ENCODE measurements at places on chromosomes 4 and X.
A peak's percentile ranks its signal among the peaks of the same experiment; 100 is the strongest.

GRCh38 chr4:39451423-39452023 is 7.2 kb downstream of the RPL9 start:
- DNase-seq: no peak

- peak; percentile 2 for DNase-seq
These were observed 58.6 kb upstream of the TLL1 start for GRCh38 chr4:165814256-165815020.

DNA sequence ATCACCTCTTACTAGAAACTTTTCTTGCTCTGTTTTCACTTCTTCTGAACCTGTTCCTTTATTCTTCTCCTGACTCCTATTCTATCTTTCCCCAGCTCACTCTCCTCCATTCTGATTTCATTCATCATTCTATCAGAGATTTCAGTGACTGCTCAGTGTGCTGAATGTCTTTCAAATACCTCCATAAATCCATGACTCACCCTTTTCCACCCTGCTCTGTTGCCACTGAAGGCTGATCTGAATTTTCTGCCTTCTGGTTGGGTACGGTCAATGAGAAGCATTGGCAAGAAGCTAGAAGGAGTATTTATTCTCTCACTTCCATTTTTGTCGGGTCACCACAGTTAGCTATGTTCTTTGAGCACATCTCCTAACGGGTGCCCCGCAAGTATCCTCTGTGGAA is 265.9 kb downstream of the CBLL2 start:
- no peak for DNase-seq

DNA sequence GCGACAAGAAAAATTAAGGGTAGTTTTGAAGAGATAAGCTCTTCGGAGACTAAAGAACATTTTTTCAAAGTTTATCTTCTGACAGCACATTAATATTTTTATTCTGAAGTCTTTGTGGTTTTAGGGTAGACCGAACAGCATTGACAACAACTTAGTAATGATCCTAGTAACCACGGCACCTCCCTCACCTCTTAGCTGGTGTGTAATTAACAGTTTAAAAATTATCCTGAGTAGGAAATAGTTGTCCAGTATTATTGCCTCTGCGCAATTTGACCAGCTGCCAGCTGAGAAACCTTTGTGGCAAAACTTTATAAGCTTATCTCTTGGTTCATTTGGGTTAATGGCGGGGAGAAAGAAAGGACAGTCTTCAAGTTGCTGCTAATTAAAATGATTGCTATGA is 213.6 kb downstream of the CBLL2 start:
- DNase-seq: peak; percentile 35

Measured in A172 (cell line).